NCI-H82 (cell line): ENCODE measurements at places on chromosomes 4 and X.

DNA sequence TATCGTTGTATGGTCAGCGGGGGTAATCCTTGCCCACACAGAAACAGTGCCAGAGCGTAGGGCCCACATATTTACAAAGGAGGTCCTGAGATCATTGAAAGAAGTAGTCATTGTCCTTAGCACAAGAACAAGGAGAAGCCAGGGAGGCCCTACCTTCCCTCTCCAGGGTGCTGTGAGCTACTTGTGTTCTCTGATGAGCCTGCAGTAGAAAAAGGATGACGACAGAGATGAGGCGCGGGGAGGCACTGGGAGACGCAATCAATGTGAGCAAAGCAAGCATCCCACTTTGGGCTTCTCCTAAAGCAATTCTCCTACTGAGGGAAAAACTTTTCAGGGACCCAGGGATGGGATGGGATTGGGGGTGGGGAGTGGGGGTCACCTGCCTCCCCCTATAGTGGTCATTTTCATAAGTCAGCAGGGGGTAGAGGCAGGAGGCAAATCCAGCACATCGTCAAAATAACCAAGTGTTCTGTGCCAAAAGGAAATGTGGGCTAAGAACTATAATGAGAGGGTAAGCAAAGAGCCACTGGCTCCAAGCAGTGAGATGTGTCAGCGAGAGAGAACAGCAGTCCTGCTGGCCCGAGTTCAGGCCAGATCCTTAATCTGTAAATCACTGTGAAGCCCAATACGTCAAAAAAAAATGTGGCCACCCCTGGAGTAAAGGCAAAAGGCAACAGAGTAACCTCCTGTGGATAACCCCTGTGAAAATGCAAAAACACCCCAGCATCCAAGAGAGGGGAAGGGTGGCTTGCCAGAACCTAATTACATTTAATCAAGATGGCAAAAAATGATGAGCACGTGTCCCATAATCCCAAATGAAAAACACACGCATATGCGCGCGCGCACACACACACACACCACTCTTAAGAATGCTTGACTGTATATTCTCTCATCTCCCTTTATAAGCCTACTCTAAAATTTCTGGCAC, 136.6 kb upstream of the HHIP start:
- DNase-seq, result no peak

DNA sequence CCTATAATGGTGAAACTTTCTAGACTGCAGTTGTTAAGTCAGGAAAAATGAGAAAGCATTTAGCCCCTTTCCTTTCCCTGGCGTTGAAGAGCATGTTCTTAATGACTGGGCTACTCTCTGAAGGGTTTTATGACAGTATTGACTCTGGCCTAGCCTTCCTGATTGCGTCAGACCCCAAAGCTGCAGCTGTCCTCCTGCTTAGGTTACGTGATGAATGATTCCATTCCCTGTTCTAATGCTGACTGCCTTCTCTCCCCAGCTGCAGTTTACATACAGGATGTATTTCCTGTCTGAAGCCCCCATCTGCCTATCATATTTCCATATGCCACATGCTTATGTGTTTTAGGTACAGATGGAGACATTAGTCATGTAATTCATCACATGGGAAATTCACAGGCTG, 105.8 kb upstream of the EGFL6 start:
- peak; percentile 86 for DNase-seq

GRCh38 chr4:186790630-186791029, 67.0 kb upstream of the FAT1 start:
- no peak for DNase-seq

DNA sequence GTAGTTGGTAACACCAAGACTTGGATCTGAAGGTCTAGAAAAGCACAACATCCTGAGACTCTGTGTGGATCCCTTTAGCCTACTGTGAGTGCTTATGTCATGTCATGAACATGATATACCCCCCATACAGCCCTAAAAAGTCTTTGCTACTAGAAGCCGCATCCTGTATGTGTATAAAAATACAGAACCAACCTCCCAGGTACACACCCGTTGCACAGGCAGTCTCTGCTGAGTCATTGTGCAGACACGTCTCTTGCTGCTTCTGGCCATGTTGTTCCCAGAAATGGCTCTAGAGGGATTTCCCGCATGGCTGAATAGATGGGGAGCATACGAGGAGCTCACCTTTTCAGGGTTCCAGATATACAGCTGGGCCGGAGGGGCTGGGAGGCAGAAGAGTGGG, 93.3 kb downstream of the MAMLD1 start:
- no peak for DNase-seq

DNA sequence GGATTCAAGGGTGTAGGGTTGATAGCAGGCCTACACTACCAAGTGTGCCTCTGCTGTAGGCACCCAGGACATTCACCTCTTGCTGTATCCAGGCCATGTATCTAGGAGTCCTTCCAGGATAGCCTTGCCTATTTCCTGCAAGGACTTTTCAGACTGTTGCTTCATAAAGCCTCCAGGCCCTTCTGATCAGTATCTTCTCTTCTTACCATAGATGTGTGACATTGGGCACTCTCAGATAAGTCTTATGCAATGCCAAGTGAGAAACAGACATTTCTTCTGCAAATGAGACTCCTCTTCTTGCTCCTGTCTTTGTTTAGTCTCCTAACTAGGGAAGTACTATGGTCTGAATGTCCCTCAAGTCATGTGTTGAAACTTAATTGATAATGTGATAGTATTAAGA, 386.8 kb downstream of the ANKRD50 start:
- DNase-seq, result no peak

DNA sequence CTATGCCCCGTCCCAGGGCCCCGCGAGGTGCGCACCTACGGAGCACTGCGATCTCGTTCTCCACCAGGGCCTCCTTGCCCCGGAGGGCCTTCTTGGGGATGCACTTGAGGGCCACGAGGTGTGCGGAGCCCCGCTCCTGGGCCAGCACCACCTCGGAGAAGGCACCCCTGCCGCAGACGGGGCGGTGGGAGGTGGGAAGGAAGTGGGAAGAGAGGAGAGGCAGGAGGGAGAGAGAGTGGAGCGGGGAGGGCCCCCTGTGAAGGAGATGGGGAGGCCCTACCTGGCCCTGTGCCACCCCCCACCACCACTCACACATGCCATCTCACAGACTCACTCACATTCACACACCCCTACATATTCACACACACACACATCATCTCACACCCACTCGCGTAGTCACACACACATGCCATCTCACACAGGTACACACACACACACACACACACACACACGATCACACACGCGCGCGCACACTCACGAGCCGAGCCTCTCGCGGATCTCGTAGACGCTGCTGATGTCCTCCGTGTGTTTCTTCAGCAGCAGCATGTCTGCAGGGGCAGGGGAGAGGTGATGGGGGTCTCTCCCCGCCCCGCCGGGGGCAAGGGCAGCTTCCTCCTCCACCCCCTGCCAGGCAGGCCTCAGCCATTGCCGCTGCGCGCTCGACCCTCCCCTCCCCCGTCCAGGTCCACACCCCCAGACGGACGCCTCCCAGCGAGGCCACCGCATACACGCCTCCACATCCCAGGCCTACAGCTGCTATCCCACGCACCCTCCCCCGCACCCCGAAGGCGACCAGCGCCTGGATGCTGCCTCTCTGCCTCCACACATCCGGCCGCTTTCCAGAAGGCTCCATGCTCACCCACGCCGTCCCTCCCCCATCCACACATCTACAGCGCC, 834 bp downstream of the PNCK start:
- no peak for DNase-seq

DNA sequence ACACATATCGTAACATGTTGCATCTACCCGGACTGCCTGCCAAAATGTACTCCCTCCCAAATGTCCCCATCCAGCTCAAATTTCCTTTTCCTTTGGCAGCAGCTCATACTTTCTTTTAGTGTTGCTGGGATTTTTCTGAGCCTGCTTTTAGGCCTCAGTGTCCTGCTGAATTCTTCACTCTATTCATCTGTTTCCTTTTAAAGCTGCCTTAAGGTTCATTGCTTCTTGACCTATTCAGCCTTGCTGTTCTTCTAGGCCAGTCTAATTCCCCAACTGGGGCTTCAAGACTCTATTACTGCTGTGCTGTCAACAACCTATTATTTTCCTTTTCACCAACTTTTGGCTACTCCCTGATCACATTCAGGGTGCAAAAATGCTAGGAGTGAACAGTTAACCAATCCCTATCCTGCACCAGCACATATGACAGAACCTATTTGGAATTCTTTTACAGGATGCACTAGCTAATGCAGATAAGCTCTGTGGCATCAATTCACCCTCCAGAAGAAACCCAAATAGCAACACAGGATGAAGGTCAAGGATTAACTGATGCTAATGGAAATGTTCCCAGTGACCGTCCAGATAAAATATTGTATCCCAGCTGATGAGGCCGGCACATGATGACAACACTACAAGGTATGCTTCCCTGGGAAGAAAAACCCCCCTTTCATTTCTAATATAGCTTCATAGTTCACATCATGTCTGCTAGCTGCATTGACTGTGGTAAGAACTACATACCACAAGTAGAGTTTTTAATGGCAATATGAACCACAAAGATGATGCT, 114.7 kb upstream of the TTC29 start:
- DNase-seq, result no peak

- DNase-seq, result no peak
Observed at GRCh38 chrX:71616672-71617529, 1.4 kb downstream of the CXCR3 start.

GRCh38 chrX:84216881-84217280, 28.9 kb upstream of the RPS6KA6 start:
- no peak for DNase-seq

DNA sequence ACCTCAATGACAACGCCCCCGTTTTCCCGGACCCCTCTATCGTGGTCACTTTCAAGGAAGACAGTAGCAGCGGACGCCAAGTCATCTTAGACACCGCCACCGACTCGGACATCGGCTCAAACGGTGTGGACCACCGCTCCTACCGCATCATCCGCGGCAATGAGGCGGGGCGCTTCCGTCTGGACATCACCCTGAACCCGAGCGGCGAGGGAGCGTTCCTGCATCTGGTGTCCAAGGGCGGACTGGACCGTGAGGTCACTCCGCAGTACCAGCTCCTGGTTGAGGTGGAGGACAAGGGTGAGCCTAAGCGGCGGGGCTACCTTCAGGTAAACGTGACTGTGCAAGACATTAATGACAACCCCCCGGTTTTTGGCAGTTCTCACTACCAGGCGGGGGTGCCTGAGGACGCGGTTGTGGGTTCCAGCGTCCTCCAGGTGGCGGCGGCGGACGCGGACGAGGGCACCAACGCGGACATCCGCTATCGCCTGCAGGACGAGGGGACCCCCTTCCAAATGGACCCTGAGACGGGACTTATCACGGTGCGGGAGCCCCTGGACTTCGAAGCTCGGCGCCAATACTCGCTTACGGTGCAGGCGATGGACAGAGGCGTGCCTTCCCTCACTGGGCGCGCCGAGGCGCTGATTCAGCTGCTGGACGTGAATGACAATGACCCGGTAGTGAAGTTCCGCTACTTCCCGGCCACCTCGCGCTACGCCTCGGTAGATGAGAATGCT, 2.2 kb downstream of the FAT4 start:
- peak; percentile 37 for DNase-seq

DNA sequence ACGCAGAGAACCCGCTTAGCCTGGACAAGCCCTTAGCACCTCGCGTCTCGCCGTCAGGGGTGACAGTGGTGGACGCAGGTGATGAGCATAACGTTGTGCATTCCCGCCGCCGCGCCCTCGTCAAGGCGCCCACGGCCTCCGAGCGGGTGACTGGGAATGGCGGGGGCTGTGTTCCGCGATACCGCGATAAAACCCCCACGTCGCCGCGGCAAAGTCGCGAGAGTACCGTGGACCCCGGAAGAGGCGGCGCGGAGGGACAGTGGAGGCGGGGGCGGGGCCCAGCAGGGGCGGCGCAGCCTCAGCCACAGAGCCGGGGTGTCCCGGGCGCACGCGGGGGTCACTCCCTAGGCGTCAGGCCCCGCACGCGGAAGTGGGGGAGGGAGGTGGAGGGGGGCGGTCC, 53.8 kb downstream of the ZFYVE28 start:
- no peak for DNase-seq

- no peak for DNase-seq
Observed at GRCh38 chr4:14338585-14339265, 663.6 kb upstream of the CPEB2 start.

GRCh38 chr4:166172619-166173018, 299.6 kb downstream of the TLL1 start:
- DNase-seq, result no peak

DNA sequence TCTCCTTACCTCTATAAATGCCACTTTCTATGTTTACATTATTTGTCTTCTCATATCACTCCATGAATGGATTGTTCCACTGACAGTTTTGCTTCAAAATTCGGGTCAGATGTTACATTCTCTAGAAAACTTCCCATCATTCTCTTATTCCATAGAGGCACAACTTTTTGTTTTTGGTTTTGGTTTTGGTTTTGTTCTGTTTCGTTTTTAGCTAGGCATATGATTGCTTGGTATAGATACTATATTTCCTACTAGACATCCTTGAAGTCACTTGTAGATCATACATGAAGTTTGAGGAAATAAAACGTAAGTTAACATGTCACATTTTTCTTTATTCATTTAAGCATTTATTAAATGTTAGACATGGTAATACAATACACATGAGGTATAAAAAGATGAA, 961.0 kb downstream of the PCDH18 start:
- no peak for DNase-seq

DNA sequence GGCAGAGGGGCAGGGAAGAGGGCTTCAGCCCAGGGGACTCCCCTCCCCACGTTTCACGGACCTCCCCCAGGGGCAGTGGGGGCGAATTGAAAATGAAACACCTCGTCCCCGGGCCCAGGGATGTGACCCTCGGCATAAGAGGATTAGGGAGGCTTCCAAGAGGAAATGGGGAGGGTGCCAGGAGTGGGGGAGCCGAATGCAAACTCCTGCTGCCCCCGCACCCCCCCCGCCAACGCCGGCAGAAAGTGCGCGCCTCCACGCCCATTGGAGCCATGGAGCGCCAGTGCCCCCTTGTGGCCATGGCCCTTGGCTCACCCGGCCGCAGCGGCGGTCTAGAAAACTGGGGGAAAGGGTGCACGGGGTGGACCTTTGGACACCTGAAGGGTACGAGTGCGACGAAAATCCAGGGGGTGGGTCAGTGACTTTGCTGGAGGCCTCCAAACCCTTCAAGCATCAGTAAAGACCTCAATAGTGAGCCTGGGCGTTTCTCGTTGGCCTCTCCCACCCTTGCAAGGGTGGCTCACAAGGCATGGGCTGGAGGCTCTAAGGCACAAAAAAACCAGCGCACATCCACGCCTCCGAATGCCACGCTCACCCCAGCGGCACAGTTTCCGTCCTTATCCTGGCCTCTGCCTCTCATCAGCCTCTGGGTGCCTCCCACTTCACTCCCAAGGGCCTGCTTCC, 120.8 kb upstream of the PJA1 start:
- peak; percentile 86 for DNase-seq

DNA sequence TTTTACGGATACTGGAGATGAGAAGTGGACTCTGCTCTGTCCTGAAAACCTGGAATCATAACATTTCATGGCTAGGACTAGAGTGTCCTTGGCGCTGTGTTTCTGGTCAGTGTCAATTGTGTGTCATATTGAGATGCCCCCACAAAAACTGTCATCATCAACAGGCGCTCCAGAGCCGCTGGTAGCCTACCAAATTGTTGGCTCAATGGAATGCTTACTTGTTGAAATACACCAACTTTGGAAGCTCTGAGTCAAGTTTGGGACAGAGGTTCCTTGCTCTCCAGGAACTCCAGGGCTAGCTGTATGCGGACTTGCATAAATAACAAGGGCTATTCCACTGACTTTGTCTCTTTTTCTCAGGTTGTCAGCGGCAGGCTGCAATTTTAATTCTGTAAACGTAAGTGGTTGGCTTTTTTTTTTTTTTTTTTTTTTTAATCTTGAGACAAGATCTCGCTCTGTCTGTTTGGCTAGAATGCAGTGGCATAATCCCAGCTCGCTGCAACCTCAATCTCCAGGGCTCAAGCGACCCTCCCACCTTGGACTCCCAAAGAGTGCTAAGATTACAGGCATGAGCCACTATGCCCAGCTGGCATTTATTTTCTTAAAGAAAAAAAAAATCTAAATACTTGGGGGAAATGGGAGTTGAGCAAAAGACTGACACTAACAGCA, 871 bp upstream of the HPGD start:
- DNase-seq, result no peak
